ENCODE measurements at places on chromosomes 6 and 20.

DNA sequence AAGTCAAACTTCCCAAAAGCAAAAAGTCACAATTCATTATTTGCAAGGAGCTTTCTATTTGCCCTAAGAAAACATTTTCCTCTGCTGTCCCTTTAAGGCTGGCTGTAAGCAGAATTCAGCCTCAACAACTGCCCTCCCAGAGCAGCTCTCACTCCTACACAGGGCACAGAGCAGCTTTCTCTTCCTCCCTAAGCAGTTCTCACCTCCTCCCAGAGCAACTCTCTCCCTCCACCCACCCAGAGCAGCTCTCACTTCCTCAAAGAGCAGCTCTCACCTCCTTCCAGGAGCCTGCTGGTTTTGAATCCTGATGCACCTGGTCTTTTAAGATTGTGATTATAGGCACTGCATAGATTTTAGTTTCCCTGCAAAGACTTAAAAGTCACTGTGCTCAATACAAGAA is 120.6 kb upstream of the TMEM181 start:
- DNase-seq = no peak

GRCh38 chr20:51888291-51888690 is 86.0 kb upstream of the SALL4 start:
- DNase-seq = no peak

DNA sequence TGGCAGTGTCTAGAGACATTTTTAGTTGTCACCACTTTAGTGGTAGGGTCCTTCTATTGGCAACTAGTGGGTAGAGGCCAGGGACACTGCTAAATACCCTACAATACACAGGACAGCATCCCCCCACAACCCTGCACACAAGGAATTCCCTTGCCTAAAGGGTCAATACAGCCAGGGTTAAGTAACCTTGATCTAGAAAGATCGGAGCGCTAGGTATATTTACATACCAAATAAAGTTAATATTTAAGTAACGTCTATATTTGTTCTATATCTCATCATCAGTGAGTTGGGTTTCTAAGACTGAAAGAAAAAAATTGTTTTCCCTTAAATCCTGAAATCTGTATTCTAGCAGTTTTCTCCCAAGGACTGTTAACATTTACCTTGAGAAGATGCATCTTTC is 16.1 kb downstream of the BFSP1 start:
- no peak for DNase-seq

GRCh38 chr20:54848984-54849538 is 373.7 kb downstream of the DOK5 start:
- no peak for DNase-seq

GRCh38 chr20:41784209-41784958 is 166.2 kb upstream of the CHD6 start:
- no peak for DNase-seq

DNA sequence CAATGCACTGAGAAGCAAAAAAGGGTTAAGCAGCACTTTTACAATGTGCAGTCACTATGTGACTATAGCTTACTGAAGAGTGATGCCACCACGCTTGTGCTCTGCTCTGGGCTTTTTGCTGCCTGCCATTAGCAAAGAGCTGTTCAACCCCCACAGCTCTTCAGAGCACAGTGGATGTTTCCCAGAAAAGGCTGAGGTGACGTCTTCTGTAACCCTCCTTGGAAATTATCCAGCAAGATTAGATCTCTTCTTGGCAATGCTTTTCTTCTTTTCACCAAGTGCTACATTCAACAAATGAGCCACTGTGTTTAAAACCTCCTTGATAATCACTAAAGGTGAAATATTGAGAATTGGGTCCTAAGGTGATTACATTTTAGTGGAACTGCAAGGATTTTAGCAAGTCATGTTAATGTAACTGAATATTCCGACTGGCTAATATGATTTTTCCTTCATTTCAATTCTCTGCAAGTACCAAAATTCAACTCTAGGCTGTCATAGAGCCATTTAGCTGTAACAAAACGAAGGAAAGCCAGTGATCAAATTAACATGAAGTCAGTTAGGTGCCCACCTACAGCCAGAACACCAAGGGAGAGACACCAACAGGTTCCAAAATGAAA is 34.9 kb downstream of the ELOVL5 start:
- no peak for DNase-seq

- no peak for DNase-seq
Measured at GRCh38 chr6:19311786-19312185, 525.4 kb upstream of the ID4 start.
